Spinal cord (tissue), 10 donors: ENCODE measurements at places on chromosomes 6 and 20. TPM values are rescaled to one million over a fixed set of nuclear protein-coding genes. Genes with fewer than 3 reads are reported as not detected.

DNA sequence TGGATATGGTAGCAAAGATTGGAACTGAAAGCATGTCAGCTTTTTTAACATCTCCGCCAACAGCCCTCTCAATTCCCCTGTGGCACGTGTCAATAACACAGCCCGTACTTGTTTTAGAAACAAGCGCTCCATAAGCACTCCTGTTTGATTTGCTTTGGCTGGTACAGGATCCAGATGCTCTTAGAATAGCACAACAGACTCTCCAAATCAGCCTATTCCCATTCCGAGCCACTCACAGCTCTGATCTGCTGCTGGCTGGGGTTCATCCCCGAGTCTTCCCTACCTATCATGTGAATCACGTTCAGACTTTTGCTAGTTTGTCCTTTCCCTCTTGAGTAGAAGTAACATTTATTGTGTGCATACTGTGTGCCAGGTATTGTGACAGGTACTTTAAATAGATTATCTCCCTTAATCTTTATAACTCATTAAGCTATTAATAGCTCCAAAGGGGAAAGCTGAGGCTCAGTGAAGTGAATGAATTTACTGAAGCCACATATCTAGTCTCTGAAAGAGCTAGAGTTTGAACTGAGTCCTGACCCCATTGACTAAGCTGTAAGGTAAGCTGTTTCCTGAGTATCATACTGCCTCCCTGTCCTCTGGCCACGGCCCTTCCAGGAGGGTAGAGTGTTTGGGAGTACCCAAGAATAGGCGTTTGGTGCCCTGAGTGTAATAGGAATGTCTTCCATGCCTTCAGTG is 46.7 kb downstream of the RALY start:
- no peaks in the 10 kb centered on the region for H3K27me3 ChIP-seq
- H3K36me3 ChIP-seq = no peaks in the 10 kb centered on the region
- H3K4me1 ChIP-seq = peaks cover 9% of the 10 kb centered on the region
- no peak overlapping the region for H3K4me3 ChIP-seq
- no peak for DNase-seq

GRCh38 chr6:77074037-77074713 is 389.1 kb downstream of the HTR1B start:
- no peaks in the 10 kb centered on the region for H3K27me3 ChIP-seq
- H3K4me1 ChIP-seq = no peaks in the 10 kb centered on the region
- no peak overlapping the region for H3K27ac ChIP-seq

DNA sequence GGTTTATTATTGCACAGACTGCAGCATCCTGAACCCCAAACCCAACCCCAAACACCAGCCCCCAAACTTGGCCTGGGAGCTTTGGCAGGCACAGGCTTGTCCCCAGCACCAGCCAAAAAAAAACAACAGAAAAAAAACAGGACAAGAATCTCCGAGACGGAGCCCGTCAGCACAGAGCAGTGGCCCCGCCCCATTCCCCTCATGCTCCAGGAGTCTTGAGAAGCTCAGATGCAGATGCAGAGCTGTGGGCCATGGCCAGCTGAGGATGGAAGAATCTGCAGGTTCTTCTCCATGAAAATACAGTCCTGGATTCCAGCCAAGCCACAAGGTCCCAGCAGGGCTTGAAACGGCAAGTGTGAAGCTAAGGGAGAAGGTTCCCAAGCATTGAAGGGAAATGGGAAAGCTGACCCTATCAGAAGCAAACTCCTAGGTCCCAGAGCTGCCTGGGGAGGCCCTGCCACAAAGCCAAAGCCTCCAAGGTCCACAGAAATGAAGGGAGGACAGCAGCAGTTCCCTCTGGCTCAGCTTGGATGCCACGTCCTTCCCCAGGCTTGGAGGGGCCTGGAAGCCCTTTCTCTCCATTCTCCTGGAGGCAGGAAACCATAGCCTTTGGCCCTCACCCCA is 75.2 kb downstream of the JPH2 start:
- H3K27me3 ChIP-seq = peaks cover 21% of the 10 kb centered on the region
- peaks cover 5% of the 10 kb centered on the region for H3K4me1 ChIP-seq
- H3K4me3 ChIP-seq = no peak overlapping the region
- no peak overlapping the region for H3K27ac ChIP-seq
- DNase-seq = no peak
- H3K36me3 ChIP-seq = no peaks in the 10 kb centered on the region

DNA sequence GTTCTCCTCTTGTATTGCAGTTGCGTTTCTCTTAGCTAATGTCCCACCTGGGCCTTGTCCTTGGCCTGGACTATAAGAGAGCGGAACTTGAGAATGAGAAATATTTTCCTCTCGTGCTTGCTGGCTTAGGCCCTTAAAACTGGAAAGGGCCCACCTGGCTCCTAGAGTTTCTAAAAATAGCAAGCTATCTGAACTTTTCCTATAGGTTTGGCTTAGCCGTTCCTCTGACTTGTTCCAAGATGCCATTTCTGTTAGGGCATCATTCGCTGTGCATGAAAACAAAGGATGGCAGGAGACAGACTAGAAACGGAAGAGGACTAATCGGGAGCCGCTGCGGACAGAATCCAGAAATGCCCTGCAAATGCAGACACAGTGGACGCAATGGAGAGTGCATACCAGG is 4.5 kb downstream of the RIPOR3 start:
- H3K27me3 ChIP-seq = peaks cover 7% of the 10 kb centered on the region
- no peak for DNase-seq
- H3K36me3 ChIP-seq = no peaks in the 10 kb centered on the region
- no peak overlapping the region for H3K4me3 ChIP-seq
- H3K27ac ChIP-seq = no peak overlapping the region
- H3K4me1 ChIP-seq = peaks cover 24% of the 10 kb centered on the region

- no peaks in the 10 kb centered on the region for H3K27me3 ChIP-seq
- H3K36me3 ChIP-seq = no peaks in the 10 kb centered on the region
- no peak overlapping the region for H3K27ac ChIP-seq
- H3K4me3 ChIP-seq = no peak overlapping the region
- no peak for DNase-seq
Observed at GRCh38 chr20:58056921-58057686, 171.3 kb downstream of the ANKRD60 start.

- no peaks in the 10 kb centered on the region for H3K36me3 ChIP-seq
- H3K4me3 ChIP-seq = no peak overlapping the region
- H3K27me3 ChIP-seq = no peaks in the 10 kb centered on the region
Observed at GRCh38 chr6:103255132-103255531, 1604.6 kb downstream of the HACE1 start.

DNA sequence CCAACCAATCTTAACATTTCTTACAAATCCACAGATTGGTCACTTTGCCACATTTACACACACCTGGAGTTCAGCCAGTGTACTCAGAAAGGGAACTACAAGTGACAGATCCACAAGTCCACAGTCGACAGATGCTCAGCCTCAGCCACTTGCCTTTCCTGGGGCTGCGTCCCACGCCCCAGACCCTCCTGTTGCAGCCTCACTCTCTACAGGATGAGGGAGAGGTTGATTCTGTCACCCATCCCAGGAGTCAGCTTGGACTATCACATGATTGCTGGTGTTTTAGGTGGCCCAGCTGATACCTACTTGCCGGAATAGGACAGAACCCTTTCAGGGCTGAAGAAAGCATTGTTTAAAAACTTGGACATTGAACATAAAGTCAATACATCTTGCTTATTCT is 108.8 kb downstream of the FAM120B start:
- H3K27me3 ChIP-seq = no peaks in the 10 kb centered on the region
- no peak overlapping the region for H3K4me3 ChIP-seq
- peaks cover 2% of the 10 kb centered on the region for H3K4me1 ChIP-seq
- no peaks in the 10 kb centered on the region for H3K36me3 ChIP-seq
- DNase-seq = no peak
- H3K27ac ChIP-seq = no peak overlapping the region

DNA sequence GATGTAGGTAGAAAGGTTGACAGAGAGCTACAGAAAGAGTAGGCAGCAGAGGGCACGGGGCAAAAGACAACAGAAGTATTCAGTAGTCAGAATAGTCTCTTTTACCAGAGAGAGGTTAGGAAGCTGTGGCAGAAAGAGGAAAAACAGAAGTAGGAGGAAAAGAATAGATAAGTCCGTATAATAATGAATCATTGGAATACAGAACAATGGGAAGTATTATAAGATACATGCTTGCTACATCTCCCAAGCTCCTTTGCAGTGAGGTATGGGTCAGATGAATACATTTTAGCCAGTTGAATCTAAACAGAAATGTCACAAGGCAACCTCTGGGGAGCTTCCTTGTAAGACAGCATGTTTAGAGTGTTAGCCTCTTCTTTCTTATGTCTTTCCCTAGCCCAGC is 570.5 kb upstream of the CITED2 start:
- no peak overlapping the region for H3K27ac ChIP-seq
- H3K36me3 ChIP-seq = no peaks in the 10 kb centered on the region
- no peaks in the 10 kb centered on the region for H3K27me3 ChIP-seq
- no peak overlapping the region for H3K4me3 ChIP-seq
- no peak for DNase-seq

DNA sequence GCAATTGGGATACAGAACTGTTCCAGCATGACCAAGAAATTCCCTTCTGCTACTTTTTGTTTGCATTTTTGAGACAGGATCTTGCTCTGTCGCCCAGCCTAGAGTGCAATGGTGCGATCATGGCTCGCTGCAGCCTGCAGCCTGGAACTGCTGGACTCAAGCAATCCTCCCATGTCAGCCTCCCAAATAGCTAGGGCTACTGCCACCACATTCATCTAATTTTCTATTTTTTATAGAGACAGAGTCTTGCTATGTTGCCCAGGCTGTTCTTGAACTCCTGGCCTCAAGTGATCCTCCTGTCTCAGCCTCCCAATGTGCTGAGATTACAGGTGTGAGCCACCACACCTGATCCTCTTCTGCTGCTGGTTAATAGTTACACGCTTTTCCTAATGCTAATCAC is 204.9 kb downstream of the SOX4 start:
- no peak for DNase-seq
- H3K4me3 ChIP-seq = no peak overlapping the region
- H3K4me1 ChIP-seq = peaks cover 3% of the 10 kb centered on the region
- no peaks in the 10 kb centered on the region for H3K27me3 ChIP-seq
- H3K27ac ChIP-seq = no peak overlapping the region
- no peaks in the 10 kb centered on the region for H3K36me3 ChIP-seq

DNA sequence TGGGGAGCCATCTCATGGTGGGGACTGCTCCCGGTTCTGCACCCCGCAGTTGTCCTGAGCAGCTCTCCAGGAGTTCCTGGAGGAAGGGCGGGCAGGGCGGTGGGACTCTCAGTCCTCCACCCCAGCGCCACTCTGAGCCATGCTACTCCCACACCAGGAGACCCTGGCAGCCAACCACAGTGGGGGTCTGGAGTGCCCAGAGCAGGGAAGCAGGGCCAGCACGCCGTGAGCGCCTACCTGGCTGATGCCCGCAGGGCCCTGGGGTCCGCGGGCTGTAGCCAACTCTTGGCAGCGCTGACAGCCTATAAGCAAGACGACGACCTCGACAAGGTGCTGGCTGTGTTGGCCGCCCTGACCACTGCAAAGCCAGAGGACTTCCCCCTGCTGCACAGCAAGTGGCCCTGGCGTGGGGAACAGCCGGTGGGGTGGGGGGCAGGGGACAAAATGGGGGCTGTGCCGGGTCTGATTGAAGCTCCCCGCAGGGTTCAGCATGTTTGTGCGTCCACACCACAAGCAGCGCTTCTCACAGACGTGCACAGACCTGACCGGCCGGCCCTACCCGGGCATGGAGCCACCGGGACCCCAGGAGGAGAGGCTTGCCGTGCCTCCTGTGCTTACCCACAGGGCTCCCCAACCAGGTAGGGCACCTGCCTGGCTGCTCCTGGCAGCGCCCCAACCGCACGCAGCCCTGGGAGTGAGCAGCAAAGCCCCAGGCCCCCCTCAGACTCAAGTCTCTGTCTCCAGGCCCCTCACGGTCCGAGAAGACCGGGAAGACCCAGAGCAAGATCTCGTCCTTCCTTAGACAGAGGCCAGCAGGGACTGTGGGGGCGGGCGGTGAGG is 1.6 kb upstream of the TNFRSF6B start:
- H3K27ac ChIP-seq = no peak overlapping the region
- no peak for DNase-seq
- no peaks in the 10 kb centered on the region for H3K27me3 ChIP-seq
- H3K36me3 ChIP-seq = peaks cover 97% of the 10 kb centered on the region
- peaks cover 25% of the 10 kb centered on the region for H3K4me1 ChIP-seq

GRCh38 chr6:151374036-151374683 is 17.2 kb downstream of the ZBTB2 start:
- DNase-seq = no peak
- peaks cover 9% of the 10 kb centered on the region for H3K36me3 ChIP-seq
- no peaks in the 10 kb centered on the region for H3K27me3 ChIP-seq
- no peak overlapping the region for H3K27ac ChIP-seq

GRCh38 chr20:62248890-62249560 is 10.7 kb downstream of the OSBPL2 start:
- peaks cover 37% of the 10 kb centered on the region for H3K36me3 ChIP-seq
- peaks cover 12% of the 10 kb centered on the region for H3K4me1 ChIP-seq
- no peaks in the 10 kb centered on the region for H3K27me3 ChIP-seq
- DNase-seq = no peak
- H3K4me3 ChIP-seq = no peak overlapping the region

- no peaks in the 10 kb centered on the region for H3K27me3 ChIP-seq
- H3K4me1 ChIP-seq = no peaks in the 10 kb centered on the region
- no peak overlapping the region for H3K4me3 ChIP-seq
Observed at GRCh38 chr6:125375821-125376220, 74.1 kb upstream of the HDDC2 start.

DNA sequence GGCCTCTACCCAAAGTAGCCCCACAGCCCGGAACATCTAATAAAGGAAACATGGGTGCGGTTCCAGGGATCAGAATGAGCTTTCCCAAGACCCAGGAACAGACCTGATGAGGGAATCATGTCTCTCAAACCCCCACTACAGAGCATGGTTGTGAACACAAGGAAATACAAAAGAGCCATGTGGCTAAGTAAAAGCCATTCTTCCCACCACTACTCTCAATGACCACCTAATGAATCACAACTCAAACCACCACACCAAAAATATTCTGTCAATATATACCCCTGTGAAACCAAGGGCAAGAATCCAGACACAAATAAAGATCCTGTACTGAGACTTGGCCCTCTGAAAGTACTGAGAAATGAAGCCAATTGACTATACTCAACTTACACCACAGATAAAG is 20.9 kb upstream of the COL21A1 start:
- no peaks in the 10 kb centered on the region for H3K4me1 ChIP-seq
- H3K4me3 ChIP-seq = no peak overlapping the region
- DNase-seq = no peak
- no peak overlapping the region for H3K27ac ChIP-seq

GRCh38 chr6:44456070-44456965 is 68.8 kb downstream of the CDC5L start:
- no peaks in the 10 kb centered on the region for H3K27me3 ChIP-seq
- no peak overlapping the region for H3K27ac ChIP-seq
- H3K4me1 ChIP-seq = peaks cover 3% of the 10 kb centered on the region
- peaks cover 4% of the 10 kb centered on the region for H3K36me3 ChIP-seq
- peak; percentile 23 for DNase-seq

GRCh38 chr6:37033255-37033654 is 27.8 kb downstream of the FGD2 start:
- DNase-seq = no peak
- no peak overlapping the region for H3K4me3 ChIP-seq
- no peaks in the 10 kb centered on the region for H3K27me3 ChIP-seq
- H3K4me1 ChIP-seq = no peaks in the 10 kb centered on the region

The PACRG gene
- total RNA-seq = 15.4 TPM

The TPX2 gene
- total RNA-seq = 14.4 TPM

The C20orf202 gene
- 0.99 TPM for total RNA-seq

The DYNLT2 gene
- total RNA-seq = 4.7 TPM

The JARID2 gene
- total RNA-seq = 15.4 TPM

The SULF2 gene
- 78.8 TPM for total RNA-seq

The VSX1 gene
- 0.59 TPM for total RNA-seq

The SFTA2 gene
- total RNA-seq = not detected

The ATF6B gene
- total RNA-seq = 29.0 TPM

The TNFRSF6B gene
- 1.1 TPM for total RNA-seq

The SIRT5 gene
- 17.3 TPM for total RNA-seq
